ENCODE measurements at places on chromosomes 12 and 14.

- DNase-seq = no peak
These were observed 53.3 kb downstream of the GLT1D1 start for GRCh38 chr12:128906485-128907137.

DNA sequence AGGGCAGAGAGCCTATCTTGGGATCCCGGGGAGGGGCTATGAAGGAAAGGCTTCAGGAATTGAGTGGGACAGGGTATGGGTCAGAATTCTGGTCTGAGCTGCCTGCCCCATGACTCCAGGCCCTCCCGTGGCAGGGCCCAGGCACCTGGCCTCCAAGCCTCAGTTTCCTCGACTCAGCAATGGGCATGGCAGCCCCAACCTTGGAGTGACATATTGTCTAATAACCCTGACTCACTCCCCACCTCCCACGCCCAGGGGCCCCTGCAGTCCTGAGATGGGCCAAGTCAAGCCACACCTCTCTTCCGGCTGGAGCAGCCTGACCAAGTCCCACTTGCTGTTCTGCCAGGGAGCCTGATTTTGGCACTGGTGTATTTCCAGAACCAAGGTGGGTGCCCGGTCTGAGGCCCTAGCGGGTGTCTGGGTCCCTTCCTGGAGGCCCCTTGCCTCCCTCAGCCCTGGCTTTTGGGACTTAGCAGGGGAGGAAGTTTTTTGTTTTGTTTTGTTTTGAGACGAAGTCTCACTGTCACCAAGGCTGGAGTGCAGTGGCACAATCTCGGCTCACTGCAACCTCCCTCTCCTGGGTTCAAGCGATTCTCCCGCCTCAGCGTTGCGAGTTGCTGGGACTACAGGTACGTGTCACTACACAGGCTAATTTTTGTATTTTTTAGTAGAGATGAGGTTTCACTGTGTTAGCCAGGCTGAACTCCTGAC is 40.3 kb upstream of the RCOR1 start:
- no peak for DNase-seq

DNA sequence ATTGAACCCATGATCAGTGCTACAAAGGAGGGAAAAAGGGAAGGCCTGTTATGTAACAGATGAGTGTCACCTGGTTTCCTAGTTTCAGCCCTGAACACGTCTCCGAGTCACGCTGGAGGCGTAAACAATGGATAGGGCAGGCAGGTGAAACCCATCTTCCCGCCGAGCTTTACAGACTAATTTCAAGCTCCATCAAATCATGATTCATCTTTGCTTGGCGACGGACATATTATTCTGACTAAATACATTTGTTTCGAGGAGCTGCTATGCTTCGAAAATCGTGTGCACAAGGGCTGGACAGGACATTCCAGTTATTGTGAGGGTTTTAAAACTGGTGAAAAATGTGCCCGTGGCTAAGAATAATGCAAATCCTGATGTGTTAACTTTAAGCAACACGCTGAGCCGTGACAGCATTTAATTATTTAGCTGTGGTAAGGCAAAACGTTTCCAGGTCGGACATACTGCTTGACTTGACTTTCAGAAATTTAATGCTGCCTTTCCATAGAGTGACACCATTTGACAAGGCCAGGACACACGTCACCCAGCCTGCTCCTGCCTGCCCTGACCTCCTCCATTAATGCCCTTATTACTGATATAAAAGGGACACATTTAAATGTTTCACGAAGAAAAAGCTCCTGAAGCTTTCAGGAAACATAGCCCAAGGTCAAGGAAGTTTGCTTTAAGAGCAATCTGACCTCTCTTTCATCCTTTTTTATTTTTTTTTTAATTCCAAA is 1203.5 kb upstream of the TMEM132C start:
- no peak for DNase-seq

DNA sequence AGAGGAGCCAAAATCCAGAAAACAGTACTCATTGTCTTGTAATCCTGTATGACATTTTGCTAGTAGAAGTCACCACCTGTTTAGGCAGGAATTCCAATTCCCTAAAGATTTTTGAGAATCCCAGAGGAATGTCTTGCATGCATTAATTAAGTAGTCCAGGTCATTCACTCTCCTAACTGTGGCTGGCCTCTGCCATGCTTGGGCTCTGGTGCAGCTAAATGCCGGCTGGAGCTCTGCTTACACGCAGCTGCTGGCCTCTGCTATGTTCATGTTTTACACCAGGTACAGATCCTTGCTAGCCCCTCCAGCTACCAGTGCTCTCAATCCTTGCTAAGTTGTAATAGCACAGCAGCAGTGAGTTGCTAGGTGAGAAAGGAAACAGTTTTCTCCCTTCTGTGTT is 16.3 kb upstream of the HIF1A start:
- no peak for DNase-seq

DNA sequence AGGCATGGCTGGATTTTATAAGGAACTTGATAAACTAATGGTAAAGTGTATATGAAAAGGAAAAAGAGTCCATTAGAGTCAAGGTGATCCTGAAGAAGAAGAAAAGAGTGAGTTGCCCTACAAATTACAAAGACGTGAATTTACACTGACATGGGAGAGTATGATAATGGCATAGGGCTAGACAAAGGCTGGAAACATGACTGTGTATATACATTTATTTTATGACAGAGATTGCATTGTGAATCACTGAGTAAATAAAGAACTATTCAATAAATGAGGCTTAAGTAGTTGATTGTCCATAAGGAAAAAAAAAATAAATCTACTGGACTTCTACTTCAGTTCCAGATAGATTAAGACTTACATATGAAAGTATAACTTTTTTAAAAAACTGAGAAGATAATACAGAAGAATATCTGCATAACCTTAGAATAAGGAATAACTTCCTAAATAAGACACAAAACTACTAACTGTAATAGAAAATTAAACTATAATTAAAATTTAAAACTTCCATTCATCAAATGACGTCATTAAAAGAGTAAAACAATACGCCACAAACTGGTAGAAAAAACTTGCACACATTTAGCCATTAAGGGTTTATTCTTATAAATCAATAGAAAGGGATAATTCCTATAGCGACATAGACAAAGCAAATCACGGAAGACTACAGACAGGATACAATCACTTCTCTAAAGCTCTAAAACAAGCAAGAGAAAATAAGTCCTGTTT is 278.5 kb downstream of the NOVA1 start:
- no peak for DNase-seq

DNA sequence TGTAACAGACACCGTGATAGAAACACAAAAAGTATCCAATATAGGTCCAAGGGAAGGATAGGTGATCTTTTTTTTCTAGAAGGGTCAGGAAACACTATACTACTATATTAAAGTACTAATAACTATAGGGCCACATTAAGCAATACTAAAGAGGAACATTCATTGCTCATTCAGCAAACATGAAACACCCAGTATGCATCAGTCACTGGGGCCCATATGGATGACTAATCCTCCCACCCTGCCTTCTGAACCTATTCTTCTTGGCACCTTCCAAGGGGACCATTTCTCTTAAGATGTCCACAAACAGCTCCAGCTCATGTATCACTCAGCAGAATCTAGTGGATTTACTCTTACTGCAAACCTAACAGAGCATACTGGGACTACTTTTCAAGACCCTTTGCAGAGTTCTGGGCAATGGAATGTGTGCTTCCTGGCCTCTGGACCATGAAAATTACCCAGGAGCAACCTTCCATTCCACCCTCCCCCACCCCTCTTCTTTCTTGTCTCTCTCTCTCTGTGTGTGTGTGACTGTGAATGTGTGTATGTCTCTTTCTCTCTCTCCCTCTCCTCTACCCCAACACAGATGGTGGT is 187.9 kb downstream of the EPS8 start:
- DNase-seq = no peak

- DNase-seq = no peak
These were observed 86.3 kb upstream of the PDZRN4 start for GRCh38 chr12:41101806-41102205.

DNA sequence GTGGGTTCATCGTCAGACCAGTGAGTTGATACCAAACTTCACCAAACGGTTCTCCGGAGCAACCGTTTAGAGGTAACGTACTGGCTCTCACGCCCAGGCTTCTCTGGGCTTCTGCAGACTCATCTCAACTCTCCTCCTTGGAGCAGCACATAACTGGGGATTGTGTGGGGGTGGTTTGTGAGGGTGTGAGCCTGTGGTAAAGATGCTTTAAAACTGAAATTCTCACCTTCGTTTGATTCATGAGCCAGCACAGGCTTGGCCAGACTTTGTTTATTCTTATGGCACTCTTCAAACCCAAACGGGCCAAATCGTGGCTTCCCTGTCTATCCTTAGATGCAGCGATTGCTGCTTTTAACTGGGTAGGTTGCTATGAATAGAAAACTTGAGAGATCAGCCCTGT is 121.3 kb downstream of the SAMD4A start:
- DNase-seq = no peak

- DNase-seq = no peak
These were observed 45.6 kb downstream of the TBK1 start for GRCh38 chr12:64497484-64497883.

- no peak for DNase-seq
These were observed 1.1 kb downstream of the SERPINA1 start for GRCh38 chr14:94387051-94388026.

GRCh38 chr14:67358924-67359774 is 455 bp downstream of the ATP6V1D start:
- DNase-seq = no peak

- no peak for DNase-seq
These were observed 77.1 kb upstream of the ACTN1 start for GRCh38 chr14:69055999-69056788.

DNA sequence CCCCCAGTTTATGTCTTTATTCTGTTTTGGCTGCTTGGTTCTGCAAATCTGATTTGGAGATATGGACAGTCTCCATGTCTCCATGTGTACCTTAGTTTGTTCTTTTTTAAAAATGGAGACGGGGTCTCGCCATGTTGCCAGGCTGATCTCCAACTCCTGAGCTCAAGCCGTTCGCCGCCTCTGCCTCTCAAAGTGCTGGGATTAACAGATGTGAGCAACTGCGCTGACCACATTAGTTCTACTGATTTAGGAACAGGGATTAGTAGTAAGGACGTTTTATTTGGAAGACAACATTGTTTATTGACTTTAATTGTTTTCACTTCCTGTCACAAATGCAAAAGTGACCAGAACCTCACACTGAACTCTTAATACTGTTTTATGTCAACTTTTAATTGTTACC is 14.7 kb downstream of the AEBP2 start:
- DNase-seq = no peak

- DNase-seq = no peak
These were observed 8.5 kb downstream of the SEC23A start for GRCh38 chr14:39094515-39094914.

- no peak for DNase-seq
These were observed 7.0 kb downstream of the POU6F1 start for GRCh38 chr12:51210690-51211395.

DNA sequence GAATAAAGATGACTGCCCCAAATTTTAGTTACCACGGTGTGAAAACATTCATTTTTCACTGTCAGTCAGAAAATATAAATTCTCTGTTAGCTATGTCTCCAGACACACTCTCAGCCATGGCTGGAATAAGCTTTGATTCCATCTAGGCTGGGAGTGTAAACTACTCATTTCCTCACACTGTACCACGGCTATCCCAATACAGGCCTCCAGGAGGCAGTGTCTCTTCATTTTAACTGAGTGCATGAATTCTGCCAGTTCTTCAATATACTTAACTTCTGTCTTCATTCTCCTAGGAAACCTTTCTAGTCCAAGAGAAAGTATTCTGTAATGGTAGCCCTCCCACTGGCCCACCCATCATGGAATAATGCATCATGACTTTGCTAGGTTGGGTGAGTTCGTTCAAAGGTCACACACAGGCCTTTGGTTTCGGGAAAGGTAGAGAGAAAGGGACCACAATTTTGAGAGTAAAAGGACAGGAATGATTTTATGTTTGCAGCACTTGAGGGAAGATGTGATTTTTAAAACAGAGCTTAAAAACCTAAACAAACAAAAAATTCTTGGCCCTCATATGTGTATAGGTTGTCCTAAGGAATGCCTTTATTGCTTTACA is 381.1 kb downstream of the SEC23A start:
- no peak for DNase-seq

DNA sequence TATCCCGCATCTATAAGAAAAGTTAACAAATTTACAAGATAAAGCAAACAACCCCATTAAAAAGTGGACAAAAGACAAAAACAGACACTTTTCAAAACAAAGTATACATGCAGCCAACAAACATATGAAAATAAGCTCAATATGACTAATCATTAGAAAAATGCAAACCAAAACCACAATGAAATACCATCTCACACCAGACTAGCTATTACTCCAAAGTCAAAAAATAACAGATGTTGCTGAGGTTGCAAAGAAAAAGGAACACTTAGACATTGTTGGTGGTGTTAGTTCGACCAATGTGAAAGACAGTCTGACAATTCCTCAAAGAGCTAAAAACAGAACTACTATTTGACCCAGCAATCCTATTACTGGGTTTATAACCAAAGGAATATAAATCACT is 968.6 kb upstream of the USP15 start:
- DNase-seq = no peak

GRCh38 chr12:90621927-90622326 is 333.0 kb downstream of the CCER1 start:
- no peak for DNase-seq

- no peak for DNase-seq
These were observed 18.3 kb downstream of the SDS start for GRCh38 chr12:113385282-113385882.

DNA sequence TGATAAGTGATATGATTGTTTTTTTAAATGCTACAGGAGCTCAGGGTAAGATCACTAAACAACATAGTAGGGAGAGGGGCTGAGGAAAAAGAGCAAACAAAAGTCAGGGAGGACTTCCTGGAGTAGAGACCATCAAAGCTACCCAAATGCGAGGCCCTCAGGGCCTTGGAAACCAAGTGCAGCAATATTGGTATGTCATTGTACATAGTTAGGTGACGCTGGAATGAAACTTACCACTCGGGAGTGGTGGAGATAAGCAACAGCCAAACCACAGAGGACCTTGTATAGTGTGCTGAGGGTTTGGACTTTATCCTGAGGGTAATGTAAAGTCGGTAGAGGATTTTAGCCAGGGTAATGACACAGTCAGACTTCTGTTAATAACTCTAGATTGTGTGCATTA is 13.8 kb downstream of the KITLG start:
- no peak for DNase-seq

GRCh38 chr14:22391908-22392565 is 197.0 kb downstream of the DAD1 start:
- DNase-seq = no peak

DNA sequence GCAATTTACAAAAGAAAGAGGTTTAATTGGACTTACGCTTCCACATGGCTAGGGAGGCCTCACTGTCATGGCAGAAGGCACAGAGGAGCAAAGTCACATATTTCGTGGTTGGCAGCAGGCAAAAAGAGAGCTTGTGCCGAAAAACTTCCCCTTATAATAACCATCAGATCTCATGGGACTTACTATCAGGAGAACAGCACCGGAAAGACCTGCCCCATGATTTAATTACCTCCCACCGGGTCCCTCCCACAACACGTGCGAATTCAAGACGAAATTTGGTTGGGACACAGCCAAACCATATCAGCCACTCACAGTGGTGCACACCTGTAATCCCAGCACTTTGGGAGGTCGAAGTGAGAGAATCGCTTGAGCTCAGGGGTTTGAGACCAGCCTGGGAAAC is 68.5 kb downstream of the FBXL14 start:
- DNase-seq = no peak

Data from stimulated activated CD8-positive, alpha-beta memory T cell treated with anti-CD3 and anti-CD28 coated beads, Interleukin-2, amount 100 ng/mL, for 1 hour (primary cell).